Activated CD4-positive, alpha-beta T cell treated with anti-CD3 and anti-CD28 coated beads, Interleukin-10, Interleukin-2, amounts not matched to agents 100 ng/mL and 50 ng/mL, durations not matched to agents 16 hours and 8 hours (primary cell): ENCODE measurements at places on chromosomes 5 and 9.

DNA sequence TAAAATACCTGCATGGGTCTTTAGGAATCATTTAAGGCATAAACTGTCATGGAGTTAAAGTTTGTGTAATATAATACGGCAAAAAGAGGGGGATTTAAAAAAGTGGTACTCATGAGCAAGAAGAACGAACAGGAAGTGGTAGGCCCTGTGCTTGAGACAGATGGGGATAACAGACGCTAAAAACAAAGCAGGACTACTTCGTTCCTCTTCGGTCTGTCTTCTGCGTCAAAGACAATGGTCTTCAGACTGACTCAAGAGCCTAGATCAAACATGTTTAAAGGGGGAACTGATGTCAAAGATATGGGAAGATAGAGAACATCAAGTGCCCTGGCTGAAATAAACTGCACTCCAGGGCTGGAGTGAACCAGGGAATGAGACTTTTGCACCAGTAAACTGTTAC lies 59.8 kb upstream of the RFX3 start:
- DNase-seq, result no peak

DNA sequence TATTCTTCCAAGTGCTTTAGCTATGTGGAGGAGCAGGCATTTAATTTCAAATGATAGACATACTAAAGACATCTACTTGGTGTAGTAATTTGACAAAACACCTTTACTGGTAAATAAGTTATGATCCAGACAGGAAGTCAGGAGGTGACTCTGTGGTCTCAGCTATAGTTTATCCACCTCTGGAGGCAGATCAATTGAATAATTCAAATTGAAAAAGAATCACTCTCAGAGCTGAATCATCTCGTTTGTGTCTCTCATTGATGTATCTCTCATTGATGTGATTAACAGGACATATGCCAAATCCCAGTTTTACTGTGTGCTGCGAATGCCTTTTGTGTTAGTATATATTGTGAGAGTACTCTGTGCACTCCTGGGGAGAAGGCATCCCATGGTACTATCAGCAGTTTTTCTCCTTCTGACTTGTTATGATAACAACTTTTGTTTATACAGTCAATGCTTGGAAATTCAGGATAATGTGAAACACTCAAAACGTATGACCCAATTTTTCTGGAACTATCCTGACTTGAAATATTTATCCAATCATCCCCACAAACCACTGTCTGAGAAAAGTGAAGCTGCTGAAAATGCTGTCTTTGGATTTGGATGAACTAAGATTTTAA lies 48.5 kb upstream of the DAB2 start:
- DNase-seq, result no peak

DNA sequence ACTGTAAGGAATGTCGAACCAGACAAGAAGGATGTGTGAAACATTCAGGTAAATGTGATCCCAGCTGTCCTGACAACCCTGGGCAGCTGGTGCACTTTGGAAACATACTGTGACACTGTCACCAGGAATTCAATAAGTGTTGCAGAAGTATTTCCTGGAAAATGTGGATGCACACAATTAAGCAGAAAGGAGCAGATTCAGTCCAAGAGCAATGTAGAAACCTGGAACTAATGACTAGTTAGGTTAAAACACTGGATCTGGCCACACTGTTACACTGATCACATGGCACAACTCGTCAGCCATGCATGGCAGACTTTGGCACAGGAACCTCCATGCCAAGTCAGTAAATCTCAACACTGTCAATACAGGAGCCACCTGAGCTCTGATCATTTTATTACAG lies 109.0 kb downstream of the FAM174A start:
- DNase-seq, result no peak

GRCh38 chr5:73229271-73229670 lies 56.3 kb downstream of the TMEM174 start:
- no peak for DNase-seq

- DNase-seq, result no peak
These were observed 69.4 kb downstream of the LMNB1 start for GRCh38 chr5:126846344-126846743.
